Activated CD8-positive, alpha-beta memory T cell treated with anti-CD3 and anti-CD28 coated beads for 1 hour (primary cell): ENCODE measurements at places on chromosomes 11 and 22.

DNA sequence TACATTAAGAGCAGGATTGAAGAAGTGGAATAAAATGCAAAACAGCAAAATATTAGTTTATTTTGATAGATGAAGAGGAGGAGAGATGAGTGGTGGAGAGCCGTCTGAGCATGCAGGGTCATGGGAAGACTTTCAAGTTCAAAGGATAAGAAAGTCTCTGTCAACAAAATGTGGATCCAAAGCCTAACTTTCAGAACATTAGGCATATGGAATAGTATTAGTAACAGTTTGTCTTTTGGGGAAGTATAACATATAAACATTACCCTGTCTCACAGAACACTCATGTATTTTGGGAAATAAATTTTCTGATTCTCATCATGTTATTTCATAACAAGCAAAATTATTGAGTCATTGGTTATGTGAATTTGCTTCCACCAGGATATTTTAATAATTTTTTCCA, 104.3 kb upstream of the CEP126 start:
- DNase-seq: no peak

- no peak for DNase-seq
Measured at GRCh38 chr11:79536155-79536917, 95.5 kb upstream of the TENM4 start.

DNA sequence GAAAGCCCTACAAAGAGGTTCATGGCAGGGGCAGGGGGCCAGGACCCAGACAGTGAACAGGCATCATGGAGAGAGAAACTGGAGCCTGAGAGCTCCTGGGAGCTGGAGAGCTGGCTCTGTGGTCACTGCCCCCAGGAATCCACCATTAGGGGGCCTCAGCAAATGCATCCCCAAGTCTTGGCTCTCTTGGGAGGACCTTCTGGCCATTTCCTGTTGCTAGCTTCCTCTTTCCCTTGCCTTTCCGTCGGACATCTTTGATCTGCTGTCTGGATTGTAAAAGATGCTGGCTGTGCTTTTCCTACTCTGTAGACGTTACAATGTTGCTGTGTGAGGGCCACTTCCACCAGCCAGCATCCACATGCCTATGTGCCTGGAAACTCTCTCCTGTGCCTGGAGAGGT, 7.1 kb upstream of the CRYBB2 start:
- DNase-seq: no peak

DNA sequence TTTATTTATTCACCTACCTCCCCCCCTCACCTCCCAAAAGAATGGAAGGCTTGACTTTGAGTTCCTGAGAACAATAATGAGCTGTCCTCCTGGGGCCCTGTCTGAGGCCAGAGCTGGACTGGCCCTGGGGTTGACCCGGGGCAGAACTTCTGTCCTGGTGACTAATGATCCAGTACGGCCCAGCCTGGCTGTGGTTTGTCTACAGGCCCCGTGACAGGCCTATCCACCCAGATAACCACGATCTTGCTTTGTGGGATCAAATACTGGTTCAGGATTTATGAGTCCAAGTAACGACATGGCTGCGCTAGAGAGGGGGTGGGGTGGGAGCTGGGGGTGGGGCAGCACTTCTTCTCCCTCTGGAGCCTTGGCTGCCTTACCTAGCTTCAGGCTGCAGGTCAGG, 81.5 kb downstream of the WT1 start:
- no peak for DNase-seq

GRCh38 chr11:128548649-128549255, 38.6 kb downstream of the ETS1 start:
- DNase-seq: no peak

DNA sequence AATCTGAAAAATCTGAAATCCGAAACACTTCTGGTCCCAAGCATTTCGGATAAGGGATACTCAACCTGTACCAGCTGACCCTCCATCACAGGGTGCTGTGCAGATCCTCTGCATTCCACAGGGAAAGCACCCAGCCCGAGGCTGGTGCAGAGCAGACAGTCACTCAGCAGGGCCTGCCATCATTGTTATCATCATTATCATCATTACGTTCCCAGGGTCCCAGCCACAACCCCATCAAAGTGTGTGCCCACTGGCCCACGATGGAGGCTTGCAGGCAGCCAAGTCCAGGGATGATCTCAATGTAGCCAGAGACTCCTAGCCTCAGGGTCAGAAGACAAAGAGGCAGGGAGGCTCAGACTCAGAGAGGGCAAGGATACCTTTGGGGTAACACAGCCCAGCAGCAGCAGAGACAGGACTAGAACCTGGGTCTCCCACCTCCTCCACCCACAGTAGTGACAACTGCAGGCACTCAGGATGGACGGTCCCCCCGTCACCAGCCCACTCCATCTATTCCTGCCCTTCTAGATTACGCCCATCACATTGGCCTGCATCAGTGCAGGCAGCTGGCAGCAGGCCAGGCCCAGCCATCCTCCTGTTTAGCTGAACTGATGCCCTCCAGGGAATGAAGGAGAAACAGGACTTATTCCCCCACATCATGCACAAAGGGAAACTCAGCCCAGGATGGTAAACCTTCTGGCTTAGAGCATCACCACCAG, 10.3 kb downstream of the GAL3ST1 start:
- no peak for DNase-seq
